Activated naive CD8-positive, alpha-beta T cell treated with anti-CD3 and anti-CD28 coated beads, Interleukin-2, amount 50 U/mL, for 24 hours (primary cell): ENCODE measurements at places on chromosomes 13 and 19.

DNA sequence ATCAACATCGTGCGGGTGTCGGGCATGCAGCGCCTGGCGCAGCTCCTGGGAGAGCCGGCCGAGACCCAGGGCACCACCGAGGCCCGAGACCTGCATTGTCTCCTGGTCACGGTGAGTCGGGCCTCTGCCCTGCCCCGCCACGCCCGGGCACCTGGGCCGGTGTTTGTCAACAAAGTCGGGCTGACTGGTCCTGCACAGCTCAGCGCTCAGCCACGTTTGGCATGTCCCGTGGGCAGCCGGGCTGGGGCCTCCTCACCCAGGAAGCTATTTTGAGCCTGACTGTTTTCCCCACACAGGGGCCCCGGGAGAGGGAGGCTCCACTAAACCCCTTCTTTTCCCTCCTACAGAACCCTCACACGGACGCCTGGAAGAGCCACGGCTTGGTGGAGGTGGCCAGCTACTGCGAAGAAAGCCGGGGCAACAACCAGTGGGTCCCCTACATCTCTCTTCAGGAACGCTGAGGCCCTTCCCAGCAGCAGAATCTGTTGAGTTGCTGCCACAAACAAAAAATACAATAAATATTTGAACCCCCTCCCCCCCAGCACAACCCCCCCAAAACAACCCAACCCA, 1.3 kb downstream of the GADD45B start:
- peak; percentile 48 for DNase-seq

DNA sequence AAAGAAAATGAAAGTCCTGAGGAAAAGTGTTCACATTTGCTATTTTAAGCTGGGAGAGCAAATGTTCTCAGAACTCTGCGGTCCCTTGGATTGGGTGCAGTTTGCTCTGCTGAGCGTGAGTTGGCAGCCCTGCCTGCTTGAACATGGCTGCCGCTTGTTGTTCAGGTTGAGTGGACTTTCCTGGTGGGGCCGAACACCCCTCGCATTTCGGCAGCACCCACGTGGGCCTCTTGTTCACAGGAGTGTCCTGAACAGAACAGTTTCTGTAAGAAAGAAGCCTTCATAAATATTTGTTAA, 10.8 kb upstream of the RNF113B start:
- no peak for DNase-seq

- no peak for DNase-seq
Observed at GRCh38 chr19:1401889-1402217, 511 bp upstream of the GAMT start.

GRCh38 chr13:52599848-52600603, 42.2 kb upstream of the HNRNPA1L2 start:
- peak; percentile 13 for DNase-seq

DNA sequence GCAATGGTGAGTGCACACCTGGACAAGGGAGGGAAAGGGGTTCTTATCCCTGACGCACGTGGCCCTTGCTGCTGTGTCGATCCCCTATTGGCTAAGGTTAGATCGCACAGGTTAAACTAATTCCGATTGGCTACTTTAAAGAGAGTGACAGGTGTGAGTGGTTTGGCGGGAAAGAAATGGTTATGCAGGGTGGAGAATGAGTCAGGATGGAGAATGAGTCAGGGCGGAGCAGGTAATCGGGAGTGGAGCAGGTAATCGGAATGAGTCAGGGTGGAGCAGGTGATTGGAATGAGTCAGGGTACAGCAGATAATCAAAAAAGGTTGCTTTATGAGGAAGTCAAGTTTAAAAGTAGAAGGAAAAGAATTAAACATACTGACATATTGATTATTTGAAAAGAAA, 24.4 kb upstream of the SIAH3 start:
- no peak for DNase-seq

GRCh38 chr19:28726533-28727479, 486.1 kb downstream of the UQCRFS1 start:
- no peak for DNase-seq

- DNase-seq = no peak
Observed at GRCh38 chr19:15251749-15252397, 19.6 kb upstream of the EPHX3 start.

DNA sequence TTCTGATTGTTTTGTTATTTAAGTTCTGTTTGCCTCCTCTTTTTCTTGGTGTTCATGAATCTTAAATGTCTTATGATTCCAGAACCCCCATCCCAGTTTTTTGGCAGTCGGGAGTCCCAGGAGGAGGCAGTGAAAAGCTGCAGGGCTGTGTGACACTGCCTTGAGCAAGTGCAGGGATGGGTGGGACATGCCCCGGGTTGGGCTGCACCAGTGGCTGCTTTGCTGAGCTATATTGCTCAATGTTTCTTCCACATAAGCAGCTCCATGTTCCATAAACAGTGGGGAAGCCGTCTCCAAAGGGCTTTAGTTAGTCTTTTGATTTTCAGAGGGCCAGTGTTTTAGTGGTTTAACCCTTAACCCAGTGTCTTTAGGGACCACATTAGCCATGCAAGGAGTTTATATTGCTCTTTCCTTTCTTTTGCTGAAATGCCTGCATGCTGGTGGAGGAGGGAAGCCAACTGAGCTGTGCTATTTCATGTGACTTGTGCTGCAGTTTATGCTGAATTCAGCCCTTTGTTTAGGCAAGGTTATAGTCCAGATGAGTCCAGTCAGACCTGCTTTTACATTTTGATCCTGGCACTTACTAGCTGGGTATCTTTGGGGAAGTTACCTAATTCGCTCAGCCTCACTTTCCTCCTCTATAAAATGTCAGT, 13.1 kb downstream of the ATP8A2 start:
- no peak for DNase-seq

DNA sequence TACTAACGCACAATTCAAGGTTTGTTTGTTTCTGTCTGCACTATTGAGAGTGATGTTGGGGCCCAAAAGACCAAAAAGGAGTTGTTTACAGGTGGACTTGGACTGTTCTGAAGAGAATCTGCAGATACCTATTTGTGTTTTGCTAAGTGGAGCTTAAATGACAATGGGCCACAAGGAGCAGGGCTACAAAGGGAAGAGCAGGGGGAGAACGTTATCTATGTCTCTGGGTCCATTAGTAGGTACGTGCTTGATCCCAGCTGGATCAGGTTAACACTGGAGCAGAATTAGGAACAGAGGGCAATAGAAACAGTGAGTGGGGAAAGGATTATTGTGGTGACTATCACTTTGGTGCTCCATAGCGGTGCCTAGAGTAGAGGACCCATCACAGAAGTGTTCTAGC, 22.5 kb downstream of the NBEA start:
- no peak for DNase-seq

DNA sequence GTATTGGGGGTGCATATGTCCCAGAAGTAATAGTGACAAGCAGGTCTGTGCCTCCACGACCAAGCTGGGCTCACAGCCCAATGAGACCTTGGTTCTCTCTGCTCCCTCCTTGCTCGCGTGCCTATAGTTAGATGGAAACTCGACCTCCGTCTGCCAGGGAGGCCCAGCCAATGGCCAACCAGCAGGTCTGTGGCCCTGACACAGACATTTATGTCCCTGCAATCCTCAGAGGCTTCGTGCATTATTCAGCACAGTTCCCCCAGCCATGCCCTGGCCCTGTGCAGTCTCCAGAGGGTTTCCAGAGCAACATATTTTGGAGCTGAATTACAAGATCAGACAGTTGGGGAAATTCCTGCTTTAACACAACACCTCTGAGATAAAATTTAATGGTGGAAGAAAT, 105.1 kb downstream of the UQCRFS1 start:
- DNase-seq = no peak
